Urothelium cell line (cell line): ENCODE measurements at places on chromosomes 1 and 21.

GRCh38 chr1:215719552-215719951 is 152.4 kb downstream of the KCTD3 start:
- no peak for DNase-seq

DNA sequence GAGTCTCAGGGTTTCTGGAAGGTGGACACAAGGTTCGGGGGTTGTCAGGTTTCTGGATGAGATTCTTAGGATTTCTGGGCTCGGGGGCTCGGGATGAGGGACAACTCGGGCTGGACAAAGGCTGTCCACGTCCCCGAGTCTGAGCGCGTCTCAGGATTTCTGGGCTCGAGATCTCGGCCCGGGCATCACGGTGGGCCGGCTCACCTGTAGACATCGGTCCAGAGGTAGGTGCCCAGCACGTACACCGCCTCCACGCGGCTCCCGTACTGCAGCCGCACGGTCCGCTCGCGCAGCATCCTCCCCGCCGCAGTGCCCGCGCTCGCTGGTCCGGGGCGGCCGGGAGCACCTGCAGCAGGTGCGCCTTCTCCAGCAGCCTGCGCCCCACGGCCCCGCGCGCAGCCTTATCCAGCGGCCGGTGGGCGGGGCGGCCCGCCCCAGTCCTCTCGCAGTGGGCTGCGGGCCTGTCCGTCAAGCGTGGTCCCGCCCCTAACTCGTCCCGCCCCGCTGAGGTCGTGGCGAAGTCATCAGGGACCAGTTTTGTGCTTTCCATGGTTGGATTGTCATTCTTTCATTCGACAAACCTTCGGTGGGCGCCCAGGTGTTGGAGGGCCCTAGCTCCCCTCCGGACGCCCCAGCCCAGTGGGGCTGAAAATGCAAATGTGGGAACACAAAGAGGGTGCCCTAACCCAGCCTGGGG is at the start of gene PADI2:
TSS of gene PADI2 (minus strand) at position 376 of the 697 bp plus-strand sequence. CDS start at position 296, 80 bp downstream.
- DNase-seq = no peak

- DNase-seq = peak; percentile 92
Measured at GRCh38 chr1:32724678-32725614, 22.4 kb upstream of the SYNC start.

DNA sequence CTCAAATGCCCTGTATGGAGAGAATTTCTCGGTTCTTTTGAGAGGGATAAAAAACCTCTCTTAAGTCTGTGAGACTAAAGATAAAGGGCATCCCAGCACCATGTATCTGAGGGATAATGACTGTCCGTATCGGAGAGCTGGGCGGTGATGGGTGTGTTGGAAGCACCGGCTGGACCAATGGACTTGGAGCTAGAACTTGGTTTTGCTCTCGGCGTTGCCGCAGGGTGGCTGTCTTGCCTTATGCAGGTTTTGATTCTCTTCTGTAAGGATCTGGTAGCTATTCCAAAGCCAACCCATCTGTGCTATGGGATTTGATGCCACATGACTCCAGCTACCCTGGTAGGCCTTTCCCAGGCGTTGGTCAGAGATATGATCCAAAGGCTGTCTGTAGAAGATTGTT is 348.8 kb downstream of the KIF26B start:
- no peak for DNase-seq

GRCh38 chr1:35876988-35877387 is 6.0 kb upstream of the AGO1 start:
- peak; percentile 32 for DNase-seq

- DNase-seq = no peak
Measured at GRCh38 chr1:184878002-184878401, 96.3 kb downstream of the NIBAN1 start.

DNA sequence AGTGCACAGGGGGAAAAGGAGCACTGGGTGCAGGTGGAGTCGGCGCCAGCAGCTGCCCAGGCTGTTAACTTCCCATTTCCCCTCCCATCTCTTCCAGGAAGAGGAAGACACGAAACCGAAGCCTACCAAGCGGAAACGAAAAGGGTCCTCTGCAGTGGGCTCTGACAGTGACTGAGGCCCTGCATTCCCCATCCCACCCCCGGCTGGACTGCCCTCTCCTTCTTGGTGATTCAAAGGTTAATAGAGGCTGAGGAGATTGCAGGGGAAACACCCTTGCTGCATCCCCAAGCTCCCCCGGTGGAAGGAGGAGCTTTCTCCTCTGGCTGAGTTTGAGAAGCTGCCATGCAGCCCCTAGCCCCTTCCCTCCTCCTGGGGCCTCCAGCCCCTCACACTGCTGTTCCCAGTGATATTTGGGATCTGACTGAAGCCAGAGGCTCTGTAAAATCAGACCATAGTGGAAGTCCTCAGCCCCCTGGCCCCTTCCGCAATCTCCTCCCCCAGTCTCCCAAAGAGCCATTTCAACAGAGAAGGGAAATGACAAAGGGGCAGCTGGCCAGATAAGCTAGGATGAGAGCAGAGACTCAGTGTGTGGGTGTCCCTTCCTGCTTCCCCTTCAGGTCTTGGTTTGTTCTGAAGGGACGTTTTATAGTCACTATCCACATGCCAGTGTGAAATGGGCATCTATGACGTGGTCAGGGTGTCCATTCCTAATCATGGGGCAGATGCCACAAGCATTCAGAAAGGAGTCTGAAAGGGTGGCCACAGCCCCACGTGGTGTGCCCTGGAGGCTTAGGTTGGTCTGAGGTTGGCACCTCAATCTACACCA is 1.9 kb upstream of the SLC27A3 start:
- DNase-seq = no peak
